ENCODE measurements at places on chromosomes 16 and 17.
A peak's percentile ranks its signal among the peaks of the same experiment; 100 is the strongest.

GRCh38 chr17:60249290-60249826, 99.6 kb downstream of the CA4 start:
- no peak for DNase-seq

DNA sequence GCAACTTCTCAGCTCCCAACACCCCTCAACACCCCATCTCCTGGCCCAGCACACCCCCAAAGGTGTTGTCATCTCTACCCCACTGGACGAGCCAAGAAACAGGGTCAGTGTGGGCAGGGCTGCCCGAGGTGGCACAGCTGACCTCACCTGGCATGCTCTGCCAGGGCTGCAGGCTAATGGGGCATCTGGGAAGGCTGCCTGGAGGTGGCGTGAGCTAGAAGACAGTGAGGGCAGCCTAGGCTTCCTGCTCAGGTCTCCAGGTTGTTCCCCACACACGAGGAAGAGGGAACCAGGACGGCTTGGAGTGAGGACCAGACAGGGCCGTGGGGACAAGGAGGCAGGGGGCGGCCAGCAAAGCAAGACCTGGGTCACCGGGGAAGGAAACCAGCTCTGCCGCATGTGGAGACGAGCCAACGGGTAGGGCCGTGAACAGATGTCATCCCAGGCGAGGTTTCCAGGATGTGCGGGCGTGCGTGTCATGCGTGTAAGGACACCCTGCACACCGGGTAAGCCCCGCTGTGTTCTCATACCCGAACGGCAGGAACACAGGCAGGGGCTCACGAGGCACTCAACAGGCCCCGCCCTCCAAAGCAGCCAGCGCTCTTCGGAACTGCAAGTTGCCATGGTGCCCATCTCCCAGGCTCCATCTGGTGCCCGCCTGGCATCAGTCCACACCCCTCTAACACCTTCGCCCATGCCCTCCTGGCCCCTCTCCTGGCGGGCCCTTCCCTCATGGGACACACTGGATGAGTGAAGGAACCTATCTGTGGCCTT, 29.6 kb upstream of the PVALEF start:
- no peak for DNase-seq

- no peak for DNase-seq
These were observed 24.2 kb upstream of the IL17C start for GRCh38 chr16:88613911-88614817.

- DNase-seq: no peak
These were observed 2290.8 kb downstream of the TP53TG3F start for GRCh38 chr16:35750157-35750689.

DNA sequence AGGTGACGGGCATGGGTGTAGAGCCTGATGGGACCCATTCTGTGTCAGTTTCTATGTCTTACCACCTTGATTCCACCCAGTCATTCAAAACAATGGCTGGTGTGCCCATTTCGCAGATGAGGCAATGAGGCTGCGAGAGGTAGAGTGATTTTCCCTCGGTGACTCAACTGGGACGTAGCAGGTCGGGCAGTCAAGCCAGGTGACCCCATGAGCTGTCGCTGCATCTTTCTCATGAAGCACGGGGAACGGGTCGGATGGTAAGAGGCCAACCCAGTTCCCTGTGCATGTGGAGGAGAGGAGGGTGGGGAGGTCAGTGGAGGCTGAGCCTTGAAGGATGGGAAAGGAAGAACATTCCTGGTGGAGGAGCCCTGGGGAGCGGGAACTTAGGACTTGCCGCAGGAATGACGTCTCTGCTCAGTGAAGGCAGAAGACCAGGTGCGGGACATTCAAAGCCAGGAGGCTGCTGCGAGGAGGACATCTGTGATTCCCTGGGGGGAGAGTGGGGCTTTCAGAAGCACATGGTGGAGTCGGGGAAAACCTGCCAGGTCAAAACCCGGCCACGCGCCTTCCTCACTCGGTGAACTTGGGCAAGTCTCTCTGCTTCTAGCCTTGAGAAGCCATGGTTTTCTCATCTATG, 1.1 kb downstream of the IL21R start:
- DNase-seq: no peak

DNA sequence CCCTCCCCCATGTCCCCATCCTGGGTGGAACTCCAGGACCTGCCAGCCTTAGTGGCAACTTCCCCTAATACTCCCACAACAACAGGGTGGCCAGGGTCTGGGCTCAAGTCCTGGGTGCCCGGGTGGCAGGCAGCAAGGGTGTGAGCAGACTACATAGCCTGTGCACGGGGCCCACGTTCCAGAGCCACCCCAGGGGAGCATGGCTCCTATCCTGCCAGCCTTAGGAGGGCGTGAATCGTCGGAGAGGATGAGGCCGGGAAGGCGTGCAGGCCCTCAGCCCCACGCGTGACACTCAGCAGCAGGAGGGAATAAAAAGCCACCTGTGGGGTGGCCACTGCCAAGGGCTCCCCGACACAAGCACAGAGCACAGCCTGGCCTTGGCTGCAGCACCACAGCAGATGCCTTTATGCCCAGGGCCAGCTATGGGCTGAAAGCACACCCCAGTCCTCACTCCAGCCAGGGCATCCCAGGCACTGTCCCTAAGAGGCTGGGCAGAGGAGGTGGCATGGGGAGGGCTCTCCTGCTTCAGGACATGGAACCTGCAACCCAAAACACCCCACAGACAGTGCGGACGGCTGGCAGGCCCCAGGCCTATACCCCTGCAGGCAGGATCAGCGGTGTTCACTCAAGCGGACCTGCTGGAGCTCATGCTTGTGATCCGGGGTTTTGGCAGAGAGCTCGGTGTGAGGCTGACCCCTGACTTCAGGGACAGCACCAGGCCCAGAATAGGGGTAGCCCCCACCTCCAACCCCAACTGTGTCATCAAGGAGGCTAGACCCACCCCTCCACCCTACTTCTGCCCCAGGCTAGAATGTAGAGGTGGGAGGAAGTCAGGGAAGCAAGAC, 2.7 kb downstream of the BCAR1 start:
- DNase-seq: no peak

GRCh38 chr17:49217651-49218413, 7.3 kb downstream of the ABI3 start:
- peak; percentile 73 for DNase-seq

DNA sequence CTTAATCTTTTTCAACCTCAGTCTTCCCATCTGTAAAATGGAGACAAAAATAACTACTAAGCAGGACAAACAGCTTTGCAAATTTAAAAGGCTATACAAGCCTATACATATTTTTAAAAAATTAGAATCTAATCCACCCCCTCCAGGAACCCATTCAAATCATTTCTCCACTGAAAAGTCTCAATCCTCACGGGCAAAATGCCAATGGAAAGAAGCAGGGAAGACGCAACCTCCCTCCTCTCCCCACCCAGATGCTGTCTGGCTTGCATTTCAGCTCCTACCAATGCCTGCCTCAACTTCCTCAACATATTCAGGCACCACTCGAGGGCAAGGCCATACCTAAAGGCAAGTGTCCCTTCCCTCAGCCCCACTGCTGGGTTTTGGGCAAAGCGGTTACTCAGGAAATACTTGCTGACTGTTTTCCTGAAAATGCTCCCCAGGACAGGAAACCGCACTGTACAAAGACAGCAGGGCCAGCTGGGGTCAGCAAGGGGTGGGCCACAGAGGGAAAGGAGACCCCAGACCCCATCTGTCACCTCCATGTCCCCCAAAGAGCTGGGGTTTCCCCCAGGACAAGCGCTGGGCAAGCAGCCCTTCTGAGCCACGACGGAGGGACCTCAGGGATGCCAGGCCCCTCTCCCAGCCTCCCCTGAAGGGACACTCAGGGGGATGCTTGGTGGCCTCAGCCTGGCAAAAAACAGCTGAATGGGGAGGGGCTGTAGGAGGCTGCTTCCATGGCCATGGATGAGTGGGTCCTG, 47.7 kb upstream of the DOC2B start:
- no peak for DNase-seq

DNA sequence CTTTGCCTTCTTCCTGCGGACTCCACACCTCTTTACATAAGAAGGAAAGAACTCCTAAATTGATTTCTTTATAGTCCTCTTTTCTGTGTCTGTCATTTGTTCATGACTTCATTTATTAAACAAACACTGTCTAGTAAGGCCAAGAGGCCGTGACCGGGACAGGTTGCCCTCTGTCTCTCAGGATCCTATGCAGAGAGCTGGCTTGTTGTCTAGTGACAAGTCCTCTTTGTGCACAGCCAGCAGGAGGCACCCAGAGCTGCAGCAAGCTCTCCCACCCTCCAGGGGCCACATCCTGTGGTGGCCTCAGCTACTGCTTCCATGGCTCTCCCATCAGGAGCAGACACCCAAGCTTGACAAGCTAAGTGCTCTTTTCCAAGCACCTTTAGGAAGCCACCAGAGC, 50.6 kb downstream of the PLD6 start:
- no peak for DNase-seq

Data from suppressor macrophage treated with lipopolysaccharide for 4 hours (primary cell).